ENCODE measurements at places on chromosomes 16 and 17.
A peak's percentile ranks its signal among the peaks of the same experiment; 100 is the strongest.

GRCh38 chr17:9973669-9974447 is 68.8 kb upstream of the RCVRN start:
- DNase-seq = no peak

DNA sequence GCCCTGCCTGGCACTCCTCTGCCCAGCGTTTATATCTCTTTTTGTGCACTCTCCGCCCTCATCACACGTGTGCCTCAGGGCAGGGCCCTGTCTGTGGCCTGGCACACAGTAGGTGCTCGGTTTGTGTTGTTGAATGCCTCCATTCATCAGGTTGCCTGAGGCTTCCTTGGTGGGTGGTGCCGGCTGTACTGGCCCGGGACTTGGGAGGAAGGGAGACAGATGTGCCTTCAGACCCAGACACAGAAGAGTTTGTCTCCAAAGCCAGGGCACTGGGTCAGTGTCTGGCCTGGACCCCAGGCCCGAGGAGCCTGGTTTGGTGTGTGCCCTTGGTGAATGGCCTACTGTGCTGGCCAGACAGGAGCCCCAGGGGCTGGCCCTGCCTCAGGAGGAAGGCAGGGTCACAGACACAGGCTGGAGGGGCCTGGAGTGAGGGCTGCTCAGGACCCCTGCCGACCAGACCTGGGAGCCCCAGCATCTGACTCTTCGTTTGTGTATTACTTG is 71.6 kb downstream of the RAI1 start:
- no peak for DNase-seq

DNA sequence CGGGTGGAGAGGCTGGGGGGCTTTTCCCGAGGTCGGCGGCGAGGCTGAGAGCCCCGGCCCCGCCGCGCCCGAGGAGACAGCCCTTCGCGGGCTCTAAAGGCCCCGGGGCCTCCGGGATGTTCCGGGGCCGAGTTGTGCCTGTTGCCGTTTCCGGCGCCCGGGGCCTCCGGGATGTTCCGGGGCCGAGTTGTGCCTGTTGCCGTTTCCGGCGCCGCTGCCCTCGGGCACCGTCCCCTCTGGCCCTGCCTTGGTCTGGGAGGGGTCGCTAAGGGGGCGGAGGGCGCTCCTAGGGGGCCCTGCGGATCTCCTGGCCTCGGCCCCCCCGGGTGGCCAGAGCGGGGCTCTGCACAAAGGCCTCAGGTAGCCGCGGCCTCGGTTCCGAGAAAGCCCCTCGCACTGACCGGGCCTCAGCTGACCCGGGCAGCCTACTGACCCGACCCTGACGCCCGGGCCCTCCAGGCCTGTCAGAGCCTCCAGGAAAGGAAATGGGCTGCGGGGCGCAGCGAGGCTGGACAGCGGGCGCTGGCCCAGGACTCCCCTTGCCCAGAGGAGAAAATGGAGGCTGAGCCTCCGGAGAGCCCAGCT is 24.2 kb downstream of the ACTG1 start:
- DNase-seq = no peak

GRCh38 chr16:4535627-4536108 is 2.9 kb downstream of the CDIP1 start:
- DNase-seq = no peak

- no peak for DNase-seq
Observed at GRCh38 chr16:84029297-84030047, 13.1 kb downstream of the SLC38A8 start.

GRCh38 chr17:16496820-16497489 is 5.0 kb upstream of the LRRC75A start:
- DNase-seq = no peak

- no peak for DNase-seq
Observed at GRCh38 chr16:35626041-35626440, 2166.6 kb downstream of the TP53TG3F start.

GRCh38 chr17:73592079-73592415 is 52.2 kb downstream of the SDK2 start:
- DNase-seq = no peak

DNA sequence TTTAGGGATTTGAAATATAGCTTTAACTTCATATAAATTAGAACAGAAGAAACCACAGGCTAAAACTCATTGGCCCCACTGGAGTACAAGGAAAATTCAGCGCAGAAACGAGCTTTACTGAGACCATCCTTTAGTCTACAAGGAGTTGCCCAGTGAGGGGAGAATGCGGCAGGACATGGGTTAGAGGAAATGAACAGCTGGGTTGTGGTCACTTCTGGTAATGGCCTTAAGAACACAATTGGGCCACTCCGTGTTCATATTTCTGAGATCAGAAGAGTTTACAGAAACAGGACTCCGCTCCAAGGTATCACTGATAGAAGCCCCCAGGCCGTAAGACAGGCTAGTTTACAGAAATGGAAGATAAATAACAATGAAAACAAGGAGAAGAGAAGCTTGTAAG is 188.3 kb downstream of the ZFHX3 start:
- no peak for DNase-seq

GRCh38 chr16:86669937-86670749 is 91.8 kb downstream of the FOXL1 start:
- no peak for DNase-seq

- no peak for DNase-seq
Observed at GRCh38 chr16:10667239-10667638, 27.5 kb downstream of the TEKT5 start.

GRCh38 chr17:42843358-42843934 is 934 bp upstream of the AOC2 start:
- DNase-seq = peak; percentile 11

DNA sequence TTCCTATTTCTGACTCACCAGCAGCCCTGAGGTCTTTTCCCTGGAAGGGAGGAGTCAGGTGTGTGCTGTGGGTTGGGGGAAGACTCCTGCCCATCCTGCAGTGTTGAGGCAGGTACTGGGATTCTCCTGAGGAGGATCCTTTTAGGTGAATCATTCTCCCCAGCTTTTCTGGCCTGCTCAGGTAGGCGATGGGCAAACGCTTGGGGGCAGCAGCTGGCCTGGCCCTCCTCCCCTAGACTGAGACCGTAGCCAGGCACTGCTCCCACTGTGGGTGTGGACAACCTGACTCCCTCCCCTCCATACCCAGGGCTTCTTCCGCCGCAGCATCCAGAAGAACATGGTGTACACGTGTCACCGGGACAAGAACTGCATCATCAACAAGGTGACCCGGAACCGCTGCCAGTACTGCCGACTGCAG is 15.1 kb downstream of the GJD3 start:
- no peak for DNase-seq

GRCh38 chr16:75310541-75310940 is 59.1 kb upstream of the BCAR1 start:
- DNase-seq = no peak

GRCh38 chr17:13462673-13463124 is 139.0 kb downstream of the HS3ST3A1 start:
- no peak for DNase-seq

GRCh38 chr16:77816293-77816692 is 27.9 kb downstream of the VAT1L start:
- DNase-seq = no peak

DNA sequence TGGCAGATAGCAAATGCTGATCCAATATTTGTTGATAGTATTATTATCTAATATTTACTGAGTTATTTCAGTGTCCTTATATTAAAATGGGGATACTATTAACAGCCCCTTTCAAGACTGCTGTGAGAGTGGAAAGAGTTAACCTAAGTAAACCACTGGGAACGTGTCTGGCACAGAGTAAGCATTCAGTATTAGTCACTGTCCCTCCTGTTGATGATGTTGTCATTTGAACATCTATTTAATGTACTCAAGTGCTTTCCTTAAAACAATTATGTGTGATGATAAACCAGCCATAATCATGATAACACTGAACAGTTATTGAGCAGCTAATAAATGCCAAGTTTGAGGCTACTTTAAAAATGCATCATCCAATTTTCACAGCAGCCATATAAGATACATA is 135.7 kb upstream of the XYLT1 start:
- no peak for DNase-seq

DNA sequence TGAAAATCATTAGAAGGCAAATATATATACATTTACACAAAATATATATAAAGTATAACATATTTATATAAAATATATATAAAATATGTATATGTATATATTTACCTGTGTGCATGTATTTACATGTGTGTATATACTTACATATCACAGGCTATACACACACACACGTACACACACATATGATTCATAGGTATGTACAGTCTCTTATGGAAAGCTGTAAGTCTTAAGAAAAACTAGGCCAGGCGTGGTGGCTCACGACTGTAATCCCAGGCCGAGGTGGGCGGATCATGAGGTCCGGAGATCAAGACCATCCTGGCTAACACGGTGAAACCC is 14.7 kb downstream of the TOM1L2 start:
- DNase-seq = no peak

GRCh38 chr16:23901178-23902033 is 65.6 kb downstream of the PRKCB start:
- no peak for DNase-seq

DNA sequence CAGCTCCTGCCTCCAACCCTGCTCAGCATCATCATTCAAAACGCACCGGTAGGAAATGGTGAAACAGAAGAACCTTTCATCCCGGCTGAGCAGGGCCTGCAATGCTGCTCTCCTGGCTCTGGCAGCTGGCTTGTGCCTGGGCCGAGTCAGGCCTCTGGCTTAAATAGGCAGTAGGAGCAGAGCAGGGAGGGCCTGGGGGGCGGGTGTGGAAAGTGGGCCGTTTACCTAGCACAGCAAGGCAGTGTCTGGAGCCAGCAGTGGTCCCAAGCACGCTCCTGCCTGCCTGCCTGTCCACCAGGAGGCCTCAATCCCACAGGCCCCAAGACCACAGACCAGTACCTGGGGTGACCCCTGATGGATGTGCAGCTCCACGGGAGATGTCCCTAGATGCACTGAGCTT is 59.3 kb downstream of the SMPD3 start:
- no peak for DNase-seq

DNA sequence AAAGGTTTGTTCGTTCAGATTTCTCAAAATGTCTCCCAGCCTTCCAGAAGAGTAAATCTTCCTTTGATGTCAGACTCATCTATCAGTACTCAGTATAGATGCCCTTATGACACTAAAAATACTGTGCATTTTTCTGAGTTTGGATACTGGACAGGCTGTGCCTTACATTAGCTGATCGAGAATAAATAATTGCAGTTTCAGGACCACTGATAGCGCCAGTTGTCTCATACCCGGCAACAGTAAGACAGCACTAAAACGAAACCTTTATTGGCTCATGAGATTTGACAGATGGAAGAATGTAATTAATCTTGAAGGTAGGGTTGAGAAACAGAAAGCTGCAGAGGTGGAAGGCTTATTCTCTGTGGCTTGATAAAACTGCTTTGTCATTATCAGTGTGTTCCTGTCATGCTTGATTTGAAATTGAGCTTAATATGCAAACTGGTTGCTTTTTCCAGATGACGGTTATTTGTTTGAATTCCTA is 1.2 kb downstream of the ATP6V0A1 start:
- peak; percentile 31 for DNase-seq

- no peak for DNase-seq
Observed at GRCh38 chr17:8022360-8023003, 16.4 kb upstream of the ALOX15B start.

GRCh38 chr16:27428026-27428785 is 26.2 kb downstream of the IL21R start:
- DNase-seq = no peak
